ENCODE measurements at places on chromosomes 5 and 9.

DNA sequence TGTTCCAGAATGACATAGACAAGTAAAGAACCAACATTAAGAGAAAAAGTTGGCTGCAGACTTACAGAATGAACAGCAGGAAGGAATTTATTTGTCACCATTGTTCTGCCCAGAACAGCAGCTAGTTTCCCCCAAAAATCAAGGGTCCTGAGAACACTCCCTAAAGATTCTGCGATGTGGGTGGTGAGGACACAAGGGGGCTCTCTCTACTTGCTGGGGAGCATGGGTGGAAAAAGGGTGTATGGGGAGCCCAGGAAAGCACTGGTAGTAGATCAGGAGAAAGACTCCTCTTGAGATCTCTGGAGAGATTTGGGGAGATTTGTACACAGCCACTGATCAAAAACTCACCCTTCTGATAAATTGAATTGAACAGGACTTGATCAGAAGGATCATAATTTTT lies 316.5 kb downstream of the KCTD16 start:
- no peak for DNase-seq

- peak; percentile 74 for DNase-seq
Measured at GRCh38 chr5:139273572-139274289, 19.8 kb upstream of the MATR3 start.

GRCh38 chr9:78644359-78644758 lies 347.4 kb downstream of the PSAT1 start:
- no peak for DNase-seq

GRCh38 chr5:172864747-172865146 lies 30.7 kb downstream of the ERGIC1 start:
- no peak for DNase-seq

DNA sequence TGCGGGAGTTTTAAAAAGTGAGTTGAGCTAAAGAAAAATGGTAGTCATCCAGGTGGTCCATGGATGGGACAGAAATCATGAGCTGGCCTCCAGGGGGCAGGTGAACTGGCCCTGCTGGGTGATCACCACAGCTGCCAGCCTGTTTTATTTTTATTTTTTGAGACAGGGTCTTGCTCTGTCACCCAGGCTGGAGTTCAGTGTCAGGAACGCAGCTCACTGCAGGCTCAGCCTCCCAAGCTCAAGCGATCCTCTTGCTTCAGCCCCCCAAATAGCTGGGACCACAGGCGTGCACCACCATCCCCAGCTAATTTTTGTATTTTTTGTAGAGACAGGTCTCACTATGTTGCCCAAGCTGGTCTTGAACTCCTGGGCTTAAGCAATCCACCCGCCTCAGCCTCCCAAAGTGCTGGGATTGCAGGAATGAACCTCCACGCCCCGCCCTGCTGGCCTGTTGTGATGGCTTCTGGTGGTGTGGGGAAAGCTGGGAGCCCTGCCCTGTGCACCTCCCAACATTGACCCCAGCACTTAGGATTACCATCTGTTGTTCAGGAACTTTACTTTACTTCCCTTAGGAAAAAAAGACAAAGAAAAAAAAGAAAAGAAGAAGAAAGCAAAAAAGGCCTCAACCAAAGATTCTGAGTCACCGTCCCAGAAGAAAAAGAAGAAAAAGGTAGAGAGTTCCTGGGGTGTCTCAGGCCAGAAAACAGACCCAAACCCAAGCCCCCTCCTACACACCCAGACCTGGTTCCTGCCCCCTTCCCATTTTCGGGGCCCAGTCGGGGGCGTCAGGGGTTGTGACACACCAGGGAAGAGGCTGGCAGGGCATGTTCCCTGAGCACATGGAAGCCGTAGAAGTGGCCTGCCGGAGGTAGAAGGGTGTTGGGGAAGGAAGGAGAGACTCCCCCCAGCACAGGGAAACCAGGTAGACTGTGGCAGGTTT lies 14.7 kb downstream of the CD74 start:
- no peak for DNase-seq

DNA sequence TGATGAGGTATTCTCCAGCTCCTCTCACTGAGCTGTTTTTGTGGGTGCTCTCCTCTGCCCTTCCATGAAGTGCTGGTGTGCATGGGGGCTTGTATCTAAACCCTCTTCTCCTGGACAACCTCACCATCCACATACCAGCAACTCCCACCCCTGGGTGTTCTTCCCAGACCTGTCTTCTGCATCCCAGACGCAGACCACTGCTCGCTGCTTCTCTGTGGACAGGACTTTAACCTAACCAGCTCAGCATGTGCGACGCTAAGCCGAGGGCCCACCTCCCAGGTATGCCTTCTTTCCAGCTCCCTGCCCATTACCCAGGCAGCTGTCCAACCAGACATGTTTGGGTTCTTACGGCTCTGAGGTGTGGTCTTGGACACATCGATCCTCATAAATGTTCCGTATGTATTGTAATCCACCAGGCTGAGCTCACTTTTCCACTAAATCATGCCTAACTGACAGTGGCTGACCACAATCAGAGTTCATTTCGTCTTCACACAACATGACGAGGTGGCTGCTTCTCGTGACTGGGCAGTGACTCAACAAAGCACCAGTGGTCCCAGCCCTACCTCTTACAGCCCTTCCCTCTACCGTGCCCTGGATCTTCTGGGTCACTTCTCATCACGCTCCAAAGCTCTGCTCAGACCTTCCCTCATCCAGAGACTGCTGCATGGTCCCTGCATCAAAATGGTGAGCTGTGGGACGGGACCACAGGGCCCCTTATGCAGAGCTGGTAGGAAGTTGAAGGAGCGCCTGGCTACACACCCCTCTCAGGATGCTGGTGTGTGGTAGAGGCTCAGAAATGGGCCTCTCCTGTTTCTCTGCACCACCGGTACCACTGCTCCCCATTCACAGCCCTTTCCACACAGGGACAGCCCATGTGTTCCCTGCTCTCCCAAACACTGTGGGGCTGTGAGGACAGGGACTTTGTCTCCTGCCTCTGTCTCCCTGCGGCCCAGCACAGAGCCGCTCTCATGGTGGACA lies 9.6 kb upstream of the PTGES2 start:
- DNase-seq: no peak

DNA sequence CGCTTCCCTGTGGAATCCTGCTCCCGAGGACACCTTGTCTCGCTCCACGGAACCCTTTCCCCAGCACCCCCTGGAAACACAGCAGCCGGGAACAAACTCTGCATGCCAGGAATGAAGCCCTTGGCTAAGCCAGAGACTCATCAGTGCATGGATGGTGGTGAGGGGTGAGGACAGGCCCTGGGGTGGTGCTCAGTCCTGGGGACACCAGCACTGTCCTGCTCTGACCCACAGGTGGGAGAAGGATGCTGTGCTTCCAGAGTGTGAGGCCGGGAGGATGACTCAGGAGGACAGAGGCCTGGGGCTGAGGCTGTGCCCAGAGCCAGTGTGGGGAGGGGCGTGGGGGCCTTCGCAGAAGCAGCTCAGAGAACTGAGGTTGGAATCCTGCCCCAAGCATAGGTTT lies 11.2 kb upstream of the EGR1 start:
- DNase-seq: no peak

DNA sequence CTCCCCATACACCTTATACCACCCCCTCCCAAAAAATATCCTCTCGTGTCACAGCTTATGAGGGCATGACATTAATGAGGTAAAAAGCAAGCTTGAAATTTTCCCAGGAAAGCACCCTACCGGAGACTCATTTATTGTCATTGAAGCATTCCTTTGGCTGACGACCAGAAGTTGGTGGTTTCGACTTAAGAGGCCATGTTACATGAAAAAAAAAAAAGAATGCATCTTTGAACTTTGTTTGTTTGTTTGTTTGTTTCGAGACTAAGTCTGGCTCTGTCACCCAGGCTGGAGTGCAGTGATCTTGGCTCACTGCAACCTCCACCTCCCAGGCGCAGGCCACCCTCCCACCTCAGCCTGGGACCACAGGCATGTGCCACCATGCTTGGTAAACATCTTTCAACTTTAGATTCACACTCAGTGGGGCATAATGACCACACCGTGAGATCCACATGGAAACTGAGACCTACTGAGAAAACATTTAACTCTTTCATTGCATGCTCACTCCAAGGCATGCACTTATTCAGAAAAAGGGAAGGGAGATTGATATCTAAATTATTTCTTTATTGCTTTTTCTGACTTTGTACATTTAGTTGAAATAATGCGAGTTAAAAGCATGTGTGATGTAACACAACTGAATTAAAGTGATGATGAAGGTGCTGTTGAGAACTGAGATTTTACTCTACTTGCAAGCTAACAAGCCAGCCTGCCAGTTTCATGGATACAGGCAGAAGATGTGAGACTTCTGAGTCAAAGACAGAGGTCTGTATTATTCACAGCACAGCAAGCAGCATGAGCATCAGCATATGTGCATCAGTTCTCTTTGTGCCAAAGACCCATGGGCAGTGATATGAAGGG lies 5.1 kb upstream of the RAB14 start:
- DNase-seq: no peak

GRCh38 chr9:91291866-91292265 lies 69.9 kb downstream of the AUH start:
- no peak for DNase-seq

DNA sequence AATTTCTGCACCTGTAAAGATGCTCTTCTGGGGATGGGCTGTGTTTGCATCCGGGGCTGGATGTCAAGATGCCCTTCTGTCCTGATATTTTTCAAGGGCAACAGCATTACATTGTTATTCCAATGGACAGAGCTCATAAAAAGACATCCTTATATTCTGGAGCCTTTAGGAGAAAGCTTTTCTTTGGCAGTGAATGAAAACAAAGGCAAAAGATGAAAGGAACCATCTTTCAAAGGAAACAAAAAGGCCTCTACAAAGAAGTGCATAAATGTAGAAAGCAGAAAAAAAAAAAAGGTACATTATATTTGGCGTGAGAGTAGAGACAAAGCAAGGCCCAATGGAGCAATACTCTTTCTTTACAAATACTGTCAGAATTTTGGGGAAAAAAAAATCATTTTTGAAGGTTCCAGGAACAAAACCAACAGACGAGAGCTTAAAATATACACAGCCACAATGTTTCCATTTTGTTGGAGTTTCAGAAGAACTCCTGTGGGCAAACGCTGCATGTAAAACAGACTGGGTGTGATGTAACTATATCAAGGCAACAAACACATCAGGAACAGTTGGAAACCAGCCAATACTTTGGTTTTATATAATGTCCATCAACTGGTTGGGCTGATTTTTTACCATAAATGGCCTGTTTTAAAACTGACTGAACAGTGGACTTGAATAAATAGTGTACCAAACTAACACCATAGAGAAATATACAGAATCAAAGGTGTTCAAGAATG lies 885.6 kb upstream of the DMAC1 start:
- DNase-seq: no peak

DNA sequence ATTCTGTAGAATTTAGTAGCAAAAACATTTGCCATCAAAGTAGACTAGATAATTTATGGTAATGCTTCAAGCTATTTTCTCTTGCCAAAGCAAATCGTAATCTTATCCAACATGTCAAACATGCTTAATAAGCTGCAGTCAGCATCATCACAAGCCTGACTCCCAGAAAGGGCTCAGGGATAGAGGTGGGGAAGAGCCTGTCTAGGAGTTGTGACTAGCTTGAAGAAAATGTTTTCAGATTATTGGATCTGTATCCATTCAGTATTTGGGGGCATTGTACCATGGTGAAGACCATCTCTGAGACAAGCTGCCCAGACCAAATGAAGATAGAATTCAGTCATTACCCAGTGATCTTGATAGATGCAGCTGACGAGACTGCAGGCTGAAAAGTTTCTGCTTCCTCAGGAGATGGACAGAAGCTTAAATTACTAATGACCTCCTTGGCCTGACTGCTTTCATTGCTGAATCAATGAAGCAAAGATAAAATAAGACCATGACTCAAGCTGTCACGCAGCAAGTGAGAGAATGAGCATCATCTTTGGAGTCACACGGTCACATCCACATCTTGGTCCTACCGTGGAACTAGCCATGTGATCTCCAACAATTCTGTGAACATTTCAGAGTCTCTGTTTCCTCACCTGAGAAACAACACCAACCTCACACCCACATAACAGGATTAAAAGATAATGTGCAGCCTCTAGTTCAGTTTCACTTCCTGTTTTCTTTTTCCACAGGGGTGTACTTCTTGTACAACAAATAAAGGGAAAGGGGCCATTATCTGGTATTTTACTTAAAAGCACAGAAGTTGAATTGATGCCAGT lies 9.4 kb downstream of the ERAP2 start:
- no peak for DNase-seq

DNA sequence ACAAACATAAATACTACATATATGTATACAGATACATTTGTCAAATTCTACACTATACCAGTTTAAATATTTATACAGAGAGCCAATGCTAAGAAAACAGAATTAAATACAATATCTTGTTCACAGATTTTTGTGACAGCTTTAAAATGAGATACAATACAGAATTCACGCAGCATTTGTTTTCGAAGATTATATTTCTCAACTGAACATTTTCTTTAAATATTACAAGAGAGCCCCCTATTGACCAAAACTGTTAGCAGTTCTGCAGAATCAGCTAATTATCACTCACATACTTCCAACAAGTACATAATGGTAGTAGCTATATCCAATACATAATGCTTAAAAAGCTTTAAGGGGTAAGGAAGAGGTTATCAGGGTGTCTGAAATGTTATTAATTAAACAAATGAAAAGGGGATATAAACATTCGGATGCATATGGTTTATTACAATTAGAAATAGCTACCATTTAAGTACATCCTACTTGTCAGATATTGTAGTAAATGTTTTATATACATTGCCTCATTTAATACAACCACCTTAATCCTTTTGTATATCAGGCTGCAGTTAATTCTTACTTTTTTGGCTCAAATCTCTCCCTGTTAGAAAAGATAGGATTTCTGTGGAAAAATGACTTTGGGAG lies 31.7 kb downstream of the ZDHHC21 start:
- no peak for DNase-seq

- DNase-seq: no peak
Measured at GRCh38 chr9:127049581-127049980, 72.9 kb downstream of the ANGPTL2 start.

DNA sequence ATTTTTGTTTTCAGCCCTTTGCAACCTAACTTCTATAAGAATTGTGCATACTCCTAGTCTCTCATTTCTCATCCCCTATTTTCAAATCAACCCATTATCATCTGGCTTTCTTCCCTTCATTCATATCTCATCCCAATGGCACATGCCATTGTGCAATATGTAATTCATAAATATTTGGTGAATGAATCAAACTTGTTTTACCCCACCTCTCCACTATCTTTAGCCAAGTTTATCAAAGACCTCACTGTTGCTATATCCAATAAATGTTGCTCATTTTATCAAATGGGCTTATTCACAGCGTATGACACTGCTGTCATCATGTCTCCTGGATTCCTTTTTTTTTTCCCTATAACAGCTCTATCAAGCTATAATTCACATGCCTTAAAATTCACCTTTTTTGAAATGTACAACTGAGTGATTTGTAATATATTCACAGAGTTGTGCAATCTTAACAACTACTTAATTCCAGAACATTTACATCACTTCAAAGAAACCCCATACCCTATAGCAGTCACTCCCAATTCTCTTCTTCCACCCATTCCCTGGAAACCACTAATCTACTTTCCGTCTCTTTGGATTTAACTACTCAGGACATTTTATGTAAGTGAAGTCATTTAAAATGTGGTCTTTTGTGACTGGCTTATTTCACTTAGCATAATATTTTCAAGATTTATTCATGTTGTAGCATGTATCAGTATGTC lies 214.4 kb upstream of the PAPPA start:
- peak; percentile 89 for DNase-seq

Measured in keratinocyte (primary cell).